ENCODE measurements at places on chromosomes 12 and 14. TPM values are rescaled to one million over a fixed set of nuclear protein-coding genes. Genes with fewer than 3 reads are reported as not detected.

The LRTM2 gene
- total RNA-seq, result not detected

The MCRS1 gene
- 64.9 TPM for total RNA-seq

The RPGRIP1 gene
- 0.28 TPM for total RNA-seq

The RNU7-1 gene
- total RNA-seq, result not detected

The PLEK2 gene
- total RNA-seq, result 17.4 TPM
